CD4-positive, alpha-beta T cell treated with Interleukin-21 for 1 hour (primary cell): ENCODE measurements at places on chromosomes 4 and X.

DNA sequence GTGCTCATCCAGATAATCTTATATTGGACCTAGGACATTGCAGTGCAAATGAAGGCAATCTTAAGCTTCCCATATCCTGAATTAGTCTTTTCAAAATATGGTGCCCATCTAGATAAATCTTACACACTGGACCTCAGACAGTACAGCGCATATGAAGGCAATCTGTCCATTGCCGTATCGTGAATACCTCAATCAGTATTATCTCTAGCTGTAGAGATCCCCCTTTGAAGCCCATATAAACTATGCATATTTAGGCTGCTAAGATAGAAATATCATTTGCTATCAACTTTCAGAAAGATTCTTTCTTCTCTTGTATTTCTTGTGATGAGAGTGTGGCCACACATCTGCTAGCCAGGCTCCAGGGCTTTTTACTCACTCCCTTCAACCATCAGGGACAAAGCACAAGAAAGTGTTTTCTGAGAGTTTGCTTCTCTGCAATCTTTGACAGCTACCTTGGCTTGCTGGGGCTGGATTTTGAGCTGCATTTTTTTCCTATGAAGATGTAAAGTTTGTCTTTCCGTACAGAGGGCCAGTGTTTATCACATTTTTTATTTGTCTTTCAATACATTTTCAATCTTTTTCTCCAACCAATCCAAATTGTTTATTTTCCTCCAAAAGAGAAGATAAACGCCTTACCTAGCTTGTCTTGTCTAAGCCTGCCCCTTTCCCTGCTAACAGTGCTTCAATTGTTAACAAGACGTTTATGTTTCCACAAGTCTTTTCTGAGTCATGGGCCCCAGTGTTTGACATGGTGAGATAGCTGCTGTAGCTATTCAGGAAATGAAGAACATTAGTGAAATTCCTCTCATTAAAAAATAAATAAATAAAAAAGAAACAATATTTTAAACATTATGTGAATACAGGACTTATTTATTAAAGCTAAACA lies 57.6 kb upstream of the FAT1 start:
- no peak for DNase-seq

- DNase-seq = no peak
Observed at GRCh38 chr4:169854090-169854489, 96.3 kb upstream of the HPF1 start.

- DNase-seq = no peak
Observed at GRCh38 chrX:71909956-71910355, 689 bp upstream of the NHSL2 start.

GRCh38 chrX:110665223-110666002 lies 130.2 kb downstream of the CHRDL1 start:
- DNase-seq = no peak

DNA sequence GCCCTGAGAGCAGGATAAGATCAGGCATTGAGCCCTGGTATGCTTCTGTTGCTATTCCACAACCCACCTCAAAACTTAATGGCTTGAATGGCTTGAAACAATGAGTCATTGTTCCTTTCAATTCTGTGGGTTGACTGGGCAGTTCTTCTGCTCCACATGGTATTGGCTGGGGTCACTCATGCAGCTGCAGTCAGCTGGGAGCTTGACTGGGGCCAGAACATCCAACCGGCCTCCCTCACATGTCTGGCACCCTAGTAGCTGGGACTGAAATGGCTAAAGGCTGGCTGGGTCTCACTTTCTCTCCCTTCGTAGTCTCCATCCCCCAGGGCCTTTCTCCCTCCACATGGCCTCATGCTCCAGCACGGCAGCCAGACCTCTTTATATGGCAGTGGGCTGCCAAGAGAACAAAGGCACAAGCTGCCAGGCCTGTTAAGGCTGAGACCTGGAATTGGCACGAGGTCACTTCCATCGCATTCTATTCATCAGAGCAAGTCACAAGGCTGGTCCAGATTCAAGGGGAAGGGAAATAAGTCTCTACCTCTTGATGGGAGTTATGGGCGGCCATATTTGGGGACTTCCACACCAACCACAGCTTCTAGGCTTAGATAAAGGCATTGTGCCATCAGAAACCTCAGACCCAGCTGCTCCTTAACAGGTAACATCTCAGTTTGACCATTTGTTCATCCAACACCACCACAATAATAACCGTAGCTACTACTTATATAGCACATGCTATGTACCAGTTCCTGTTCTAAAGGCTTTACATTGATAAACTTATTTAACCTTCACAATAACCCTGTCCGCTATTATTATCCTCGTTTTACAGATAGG lies 159.7 kb upstream of the ATP6AP2 start:
- DNase-seq = no peak

DNA sequence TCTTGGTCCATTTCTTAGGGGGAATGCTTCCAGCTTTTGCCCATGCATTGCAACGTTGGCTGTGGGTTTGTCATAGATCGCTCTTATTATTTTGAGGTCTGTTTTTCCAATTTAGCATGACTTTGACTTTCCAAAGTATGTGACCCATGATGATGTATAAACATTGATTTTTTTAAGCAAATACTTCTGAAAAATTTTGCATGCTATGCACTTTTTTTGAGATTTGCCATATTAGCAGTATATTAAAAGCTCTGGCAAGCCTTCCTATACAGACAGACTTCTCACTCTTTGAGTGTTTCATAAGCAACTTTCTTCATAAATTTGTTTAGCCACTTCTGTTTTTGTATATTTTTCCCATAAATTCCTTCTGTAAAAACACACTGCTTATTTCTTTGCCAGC lies 746.4 kb upstream of the LCORL start:
- DNase-seq = no peak
